ENCODE measurements at places on chromosomes 16 and 17. TPM values are rescaled to one million over a fixed set of nuclear protein-coding genes. Genes with fewer than 3 reads are reported as not detected.

Gene MSI2
- total RNA-seq = 110 TPM

Gene ZNF750
- total RNA-seq = 0.13 TPM

DNA sequence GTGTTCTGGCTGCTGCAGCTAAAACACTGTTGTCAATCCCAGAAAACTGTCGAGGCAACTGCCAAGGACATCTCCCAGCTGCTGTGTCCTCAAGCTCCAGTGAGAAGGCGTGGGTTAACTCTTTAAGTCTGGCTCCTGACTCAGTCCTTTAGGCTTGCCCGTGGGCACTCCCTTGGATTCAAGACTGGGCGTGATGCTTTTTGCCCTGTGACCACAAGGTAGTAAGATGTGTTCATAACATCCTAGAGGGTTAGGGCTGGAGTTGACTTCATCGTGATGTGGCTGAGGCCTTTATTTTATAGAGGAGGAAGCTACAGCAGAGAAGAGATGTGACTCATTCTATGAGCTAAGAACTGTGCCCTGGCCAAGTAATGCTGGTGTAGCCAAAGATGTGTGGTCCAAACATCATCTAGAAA lies 50.9 kb upstream of the TEKT3 start:
- peak; percentile 56 for DNase-seq

Gene SYCE1L
- 0.46 TPM for total RNA-seq

DNA sequence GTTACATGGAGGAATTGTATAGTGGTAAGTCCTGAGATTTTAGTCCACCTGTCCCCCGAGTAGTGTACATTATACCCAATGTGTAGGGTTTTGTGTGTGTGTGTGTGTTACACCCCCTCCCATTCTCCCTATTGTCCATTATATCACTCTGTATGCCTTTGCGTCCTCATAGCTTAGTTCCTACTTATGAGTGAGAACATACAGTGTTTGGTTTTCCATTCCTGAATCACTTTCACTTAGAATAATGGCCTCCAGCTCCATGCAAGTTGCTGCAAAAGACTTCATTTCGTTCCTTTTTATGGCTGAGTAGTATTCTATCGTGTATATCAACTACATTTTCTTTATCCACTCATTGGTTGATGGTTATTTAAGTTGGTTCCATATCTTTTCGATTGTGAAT lies 635 bp upstream of the FA2H start:
- no peak for DNase-seq

DNA sequence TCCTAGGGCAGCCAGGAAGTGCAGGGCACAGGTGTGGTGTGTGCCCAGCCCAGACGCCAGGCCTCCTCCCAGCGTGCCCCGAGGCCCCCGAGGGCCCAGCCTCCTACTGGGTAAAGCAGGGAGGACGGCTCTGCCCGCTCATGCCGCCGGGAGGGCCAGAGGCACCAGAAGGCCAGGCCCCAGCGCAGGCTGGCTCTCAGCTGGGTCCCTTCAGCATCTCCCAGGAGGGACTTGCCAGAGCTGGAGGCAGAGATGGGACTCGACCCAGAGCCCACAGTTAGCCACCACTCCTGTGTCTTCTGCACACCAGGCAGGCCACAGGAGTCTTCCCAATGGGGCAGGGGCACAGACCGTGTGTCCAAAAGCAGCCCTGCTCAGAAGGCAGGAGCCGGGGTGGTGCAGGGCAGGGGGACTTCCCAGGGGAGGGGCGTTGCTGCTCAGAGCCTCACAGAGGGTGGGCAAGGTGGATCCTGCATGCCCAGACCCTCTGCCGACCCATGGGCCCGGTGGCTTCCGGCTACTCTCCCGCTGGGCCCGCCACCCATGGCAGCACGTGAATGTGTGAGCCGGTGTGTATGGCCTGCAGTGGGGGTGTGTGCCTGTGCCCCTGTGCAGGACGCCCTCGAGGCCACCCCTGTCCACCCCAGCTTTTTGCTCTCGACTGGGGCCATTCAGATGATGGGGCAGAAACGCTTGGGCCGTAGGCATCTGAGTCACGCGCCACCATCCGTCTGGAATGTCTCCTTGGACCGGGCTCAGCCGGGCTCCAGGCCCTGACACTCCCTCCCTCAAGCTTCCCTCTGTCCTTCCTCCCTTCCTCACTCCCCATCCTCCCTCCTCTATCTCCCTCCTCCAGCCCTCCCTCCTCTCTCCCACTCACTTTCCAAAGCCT lies 5.7 kb upstream of the ZNF469 start:
- peak; percentile 26 for DNase-seq

GRCh38 chr17:41176744-41177387 lies 1.2 kb downstream of the KRTAP4-2 start:
- DNase-seq = no peak

- no peak for DNase-seq
Observed at GRCh38 chr17:17892009-17892408, 55.2 kb upstream of the SREBF1 start.

- DNase-seq = no peak
Observed at GRCh38 chr17:63525190-63525946, 2.2 kb downstream of the KCNH6 start.

- no peak for DNase-seq
Observed at GRCh38 chr17:50615828-50616227, 18.9 kb upstream of the ABCC3 start.

- no peak for DNase-seq
Observed at GRCh38 chr16:28879261-28879840, 1.1 kb downstream of the ATP2A1 start.

GRCh38 chr17:32567511-32567910 lies 80.7 kb downstream of the CDK5R1 start:
- DNase-seq = no peak

- DNase-seq = no peak
Observed at GRCh38 chr16:8818504-8819270, 21.0 kb downstream of the PMM2 start.

DNA sequence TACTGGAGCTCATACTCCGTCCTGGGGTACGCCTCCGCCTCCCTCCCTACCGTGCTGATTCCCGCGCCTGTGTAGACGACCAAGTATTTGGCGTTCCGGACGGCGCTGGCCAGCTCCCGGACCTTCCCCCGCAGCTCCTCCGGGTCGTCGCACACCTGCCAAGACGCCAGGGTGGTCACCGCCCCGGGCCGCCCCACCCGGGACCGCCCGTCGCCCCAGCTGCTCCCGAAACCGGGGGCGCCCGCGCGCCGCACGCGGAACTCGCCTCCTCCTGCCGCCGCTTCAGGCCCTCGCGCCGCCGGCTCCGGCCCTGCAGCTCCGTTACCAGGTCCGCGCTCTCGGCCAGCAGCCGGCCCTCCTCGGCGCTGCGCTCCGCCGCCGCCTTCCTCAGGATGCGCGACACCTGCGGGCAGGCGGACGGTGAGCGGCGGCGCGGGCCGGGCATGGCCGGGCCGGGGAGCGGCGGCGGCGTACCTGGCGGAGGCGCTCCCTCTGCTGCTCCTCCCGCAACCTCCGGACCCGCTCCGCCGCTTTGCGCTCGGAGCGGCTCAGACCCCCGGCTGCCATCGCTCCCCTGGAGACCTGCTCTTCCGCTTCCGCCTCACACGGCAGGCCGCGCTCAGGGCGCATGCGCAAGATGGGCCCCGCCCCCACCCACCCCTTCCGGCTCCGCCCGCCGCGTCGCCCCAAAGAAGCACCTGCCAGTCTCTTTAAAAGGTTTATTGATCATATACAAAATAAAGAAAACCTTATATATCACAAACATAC lies at the start of gene SIRT7:
SIRT7 (minus strand) TSS at position 612 of the 768 bp plus-strand sequence; CDS start at position 567, 45 bp downstream.
- DNase-seq = peak; percentile 86

Gene NXPH3
- 3.7 TPM for total RNA-seq

DNA sequence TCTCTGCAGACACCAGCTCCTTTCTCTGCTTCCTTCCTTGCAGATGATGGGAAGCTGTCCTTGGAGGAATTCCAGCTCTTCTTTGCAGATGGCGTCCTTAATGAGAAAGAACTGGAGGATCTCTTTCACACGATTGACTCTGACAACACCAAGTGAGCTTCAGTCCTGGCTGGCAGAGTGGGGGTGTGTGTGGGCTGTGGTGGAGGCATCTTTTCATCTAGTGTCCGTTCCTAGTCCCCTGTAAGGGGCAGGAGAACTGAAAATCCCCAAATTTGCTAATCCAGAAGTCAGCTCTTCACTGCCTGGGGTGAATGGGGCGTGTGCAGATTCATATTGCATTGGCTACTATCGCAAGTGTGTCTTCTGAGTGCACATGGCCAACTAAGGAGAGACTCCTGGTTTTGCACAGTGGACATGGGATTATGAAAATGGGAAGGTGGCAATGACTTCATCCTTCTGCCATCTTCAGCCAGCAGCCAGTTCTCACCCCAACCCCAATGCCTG lies 10.4 kb downstream of the NECAB2 start:
- DNase-seq = peak; percentile 3

GRCh38 chr16:89589241-89589926 lies 13.8 kb downstream of the CPNE7 start:
- no peak for DNase-seq

GRCh38 chr16:57798267-57798810 lies 4.0 kb downstream of the KIFC3 start:
- no peak for DNase-seq

- no peak for DNase-seq
Observed at GRCh38 chr17:57512258-57512657, 232.8 kb downstream of the CCDC182 start.

All from Right ventricle myocardium superior (tissue), 1 donor.